Activated T-helper 1 cell treated with anti-CD3 and anti-CD28 coated beads, Interleukin-2, amount 50 U/mL, for 16 hours (primary cell): ENCODE measurements at places on chromosomes 4 and X.

GRCh38 chrX:8084006-8084405, 87.1 kb downstream of the VCX2 start:
- no peak for DNase-seq

- no peak for DNase-seq
Observed at GRCh38 chrX:110182865-110183264, 135.0 kb downstream of the AMMECR1 start.

- no peak for DNase-seq
Observed at GRCh38 chr4:52939325-52939724, 77.2 kb downstream of the RASL11B start.

DNA sequence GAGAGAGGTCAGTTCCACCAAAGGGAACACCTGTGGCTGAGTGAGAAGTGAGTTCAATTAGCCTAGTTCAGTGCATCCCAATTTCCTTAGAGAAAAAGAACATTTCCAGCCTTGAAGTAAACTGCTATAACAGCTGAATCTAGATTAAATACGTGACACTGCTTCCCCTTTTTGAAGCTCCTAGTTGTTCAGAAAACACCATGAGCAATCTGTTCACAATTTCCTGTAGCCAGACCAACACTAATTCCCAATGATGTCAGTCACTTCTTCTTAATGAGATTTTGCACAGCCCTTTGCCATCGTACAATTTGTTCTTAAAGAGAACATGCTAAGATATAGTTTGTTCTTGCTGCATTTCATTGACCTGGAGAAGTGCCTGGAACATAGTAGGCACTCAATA, 144.6 kb upstream of the EDNRA start:
- DNase-seq = no peak

GRCh38 chr4:152819026-152819645, 39.4 kb downstream of the ARFIP1 start:
- no peak for DNase-seq

GRCh38 chr4:125091-125771, 930 bp downstream of the ZNF718 start:
- no peak for DNase-seq

- no peak for DNase-seq
Observed at GRCh38 chrX:108186811-108187210, 95.2 kb downstream of the ATG4A start.

- no peak for DNase-seq
Observed at GRCh38 chr4:124868495-124868894, 156.0 kb upstream of the ANKRD50 start.

- no peak for DNase-seq
Observed at GRCh38 chrX:13212191-13212651, 107.6 kb downstream of the ATXN3L start.

DNA sequence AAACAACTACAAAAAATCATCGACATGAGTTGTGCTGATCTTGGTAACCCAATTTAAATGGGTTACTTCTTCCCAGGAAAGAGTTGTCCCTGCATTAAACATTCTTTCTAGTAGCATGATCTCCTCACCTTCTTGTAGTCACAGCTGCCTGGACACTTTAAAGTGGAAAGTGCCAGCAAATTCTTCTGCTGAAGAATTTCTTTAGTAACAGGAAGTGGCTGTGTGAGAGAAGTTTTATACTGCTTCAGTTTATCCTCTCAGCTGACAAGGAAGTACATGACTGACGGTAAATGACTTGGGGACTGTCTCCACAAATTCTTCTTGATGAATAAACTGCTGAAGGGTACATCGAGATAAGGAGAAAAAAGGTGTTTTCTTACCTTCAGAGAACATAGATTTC, 18.2 kb upstream of the TNIP3 start:
- no peak for DNase-seq

- DNase-seq = no peak
Observed at GRCh38 chr4:43374216-43374751, 481.8 kb downstream of the GRXCR1 start.

DNA sequence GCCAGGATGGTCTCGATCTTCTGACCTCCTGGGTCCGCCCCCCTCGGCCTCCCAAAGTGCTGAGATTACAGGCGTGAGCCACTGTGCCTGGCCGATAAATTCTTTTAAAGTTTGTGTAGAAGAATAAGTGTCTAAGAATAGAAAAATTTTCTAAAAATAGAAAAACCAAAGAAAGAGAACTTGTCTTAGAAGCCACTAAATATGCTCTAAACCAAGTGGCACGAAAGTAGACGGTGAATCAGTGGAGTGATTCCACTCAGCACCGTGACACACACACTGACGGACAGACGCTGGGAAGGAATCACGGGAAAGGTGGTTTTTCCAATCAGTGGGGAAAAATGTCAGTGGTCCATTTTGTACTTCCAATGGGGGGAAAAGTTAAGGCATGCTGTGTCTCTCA, 72.7 kb upstream of the PSAPL1 start:
- no peak for DNase-seq

DNA sequence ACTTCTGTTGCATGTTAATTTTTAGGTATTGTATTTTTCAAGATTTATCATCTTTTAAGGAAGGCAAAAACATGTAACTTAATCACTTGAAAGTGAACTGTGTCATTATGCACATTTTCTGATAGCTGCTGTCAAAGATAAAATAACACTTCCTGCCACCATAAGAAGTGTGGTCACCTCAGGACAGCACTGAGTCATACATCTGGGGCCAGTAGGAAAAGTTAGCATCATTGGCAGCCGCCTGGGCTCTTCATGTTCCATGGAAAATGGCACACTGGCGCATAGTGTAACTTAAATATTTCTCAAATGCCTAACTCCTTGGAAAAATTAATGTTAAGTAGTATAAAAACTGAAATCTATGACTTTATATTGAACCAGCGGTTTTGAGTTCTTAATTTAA, 24.2 kb downstream of the CNKSR2 start:
- no peak for DNase-seq

DNA sequence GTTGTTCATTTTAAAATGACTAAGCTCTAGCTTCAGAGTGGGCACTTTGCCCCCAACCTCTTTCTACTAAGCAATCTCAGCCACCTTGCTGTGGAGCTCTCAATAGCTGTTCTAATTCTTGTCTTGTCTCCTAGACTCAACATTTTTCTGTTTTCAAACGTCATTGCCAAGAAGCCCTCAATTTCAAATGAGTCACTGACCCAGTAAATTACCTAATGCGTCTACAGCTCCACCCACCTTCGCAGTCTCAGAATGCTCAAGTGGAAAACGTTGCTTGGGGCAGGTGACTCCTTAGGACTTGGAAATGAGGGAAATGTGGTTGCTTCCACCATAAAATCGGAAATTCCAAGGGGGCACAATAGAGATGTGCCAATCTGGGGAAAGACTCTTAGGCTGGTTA, 59.0 kb downstream of the ING2 start:
- DNase-seq = no peak

- no peak for DNase-seq
Observed at GRCh38 chr4:53908661-53909078, 155.7 kb downstream of the CHIC2 start.

GRCh38 chr4:185576314-185576961, 41.1 kb upstream of the PDLIM3 start:
- DNase-seq = no peak

DNA sequence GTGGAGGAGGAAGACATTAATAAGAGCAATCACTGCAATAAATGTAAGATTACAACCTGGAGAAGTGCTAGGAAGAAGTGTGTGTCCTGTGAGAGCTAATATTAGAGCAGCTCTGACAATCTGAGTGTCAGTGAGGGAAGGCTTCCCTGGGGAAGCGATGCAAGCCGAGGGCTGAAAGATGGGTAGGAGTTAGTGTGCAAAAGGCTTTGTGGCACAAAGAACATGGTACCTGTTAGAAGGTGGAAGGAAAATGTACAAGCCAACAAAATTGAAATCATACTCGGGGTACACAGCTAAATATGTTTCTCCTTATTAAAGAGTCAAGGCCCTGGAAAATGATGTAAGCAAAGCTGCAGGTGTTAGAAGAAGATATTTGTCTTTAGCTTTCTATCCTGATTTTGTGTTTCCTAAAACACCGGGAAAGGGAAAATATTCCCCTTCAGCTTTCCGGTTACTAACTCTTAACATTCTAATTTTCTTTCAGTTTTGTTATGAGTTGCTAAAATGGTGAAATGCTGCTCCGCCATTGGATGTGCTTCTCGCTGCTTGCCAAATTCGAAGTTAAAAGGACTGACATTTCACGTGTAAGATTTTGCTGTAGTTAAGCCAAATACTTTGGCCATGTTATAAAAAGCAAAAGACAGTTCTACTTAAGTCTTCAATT, 808 bp downstream of the THAP6 start:
- no peak for DNase-seq

GRCh38 chrX:7154041-7154597, 6.2 kb upstream of the PUDP start:
- DNase-seq = no peak

GRCh38 chr4:142356801-142357200, 489.3 kb downstream of the INPP4B start:
- DNase-seq = no peak

DNA sequence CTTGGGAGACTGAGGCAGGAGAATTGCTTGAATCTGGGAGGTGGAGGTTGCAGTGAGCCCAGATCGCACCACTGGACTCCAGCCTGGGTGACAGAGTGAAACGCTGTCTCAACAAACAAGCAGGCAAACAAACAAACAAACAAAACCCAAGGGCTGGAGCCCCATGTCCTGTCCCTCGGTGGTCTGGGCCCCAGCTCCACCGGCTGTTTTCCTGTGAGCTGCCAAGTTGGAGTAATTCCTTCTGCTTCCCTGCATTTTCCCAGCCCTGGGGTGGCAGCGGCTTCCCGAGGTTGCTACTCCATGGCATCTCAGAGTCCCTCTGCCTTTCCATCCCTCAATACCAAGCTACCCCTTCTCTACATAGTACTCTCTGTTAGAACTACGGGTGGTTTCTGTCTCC, 43.2 kb downstream of the RGS12 start:
- DNase-seq = no peak

GRCh38 chr4:145681518-145681917, 1.6 kb downstream of the C4orf51 start:
- DNase-seq = no peak

- no peak for DNase-seq
Observed at GRCh38 chr4:73777612-73778011, 37.2 kb downstream of the CXCL8 start.

DNA sequence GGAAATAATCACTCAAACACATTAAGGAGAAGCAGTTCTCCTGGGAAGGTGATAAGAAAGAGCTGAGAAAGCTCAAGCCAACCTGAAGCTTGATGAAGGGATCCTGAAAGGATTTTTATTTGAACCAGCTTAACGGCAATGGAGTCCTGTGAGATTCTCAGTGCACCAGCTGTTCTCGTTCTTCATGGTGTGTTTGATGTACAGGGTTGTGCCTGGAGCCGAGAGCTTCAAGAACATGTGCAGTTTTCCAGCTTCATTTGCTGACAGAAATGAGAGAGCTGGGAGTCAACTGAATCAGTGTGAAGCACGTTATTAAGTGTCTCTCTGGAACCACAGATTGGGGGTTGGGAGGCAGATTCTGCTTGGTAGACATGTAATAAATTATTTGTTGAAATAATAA, 115.7 kb downstream of the ANKRD50 start:
- no peak for DNase-seq

DNA sequence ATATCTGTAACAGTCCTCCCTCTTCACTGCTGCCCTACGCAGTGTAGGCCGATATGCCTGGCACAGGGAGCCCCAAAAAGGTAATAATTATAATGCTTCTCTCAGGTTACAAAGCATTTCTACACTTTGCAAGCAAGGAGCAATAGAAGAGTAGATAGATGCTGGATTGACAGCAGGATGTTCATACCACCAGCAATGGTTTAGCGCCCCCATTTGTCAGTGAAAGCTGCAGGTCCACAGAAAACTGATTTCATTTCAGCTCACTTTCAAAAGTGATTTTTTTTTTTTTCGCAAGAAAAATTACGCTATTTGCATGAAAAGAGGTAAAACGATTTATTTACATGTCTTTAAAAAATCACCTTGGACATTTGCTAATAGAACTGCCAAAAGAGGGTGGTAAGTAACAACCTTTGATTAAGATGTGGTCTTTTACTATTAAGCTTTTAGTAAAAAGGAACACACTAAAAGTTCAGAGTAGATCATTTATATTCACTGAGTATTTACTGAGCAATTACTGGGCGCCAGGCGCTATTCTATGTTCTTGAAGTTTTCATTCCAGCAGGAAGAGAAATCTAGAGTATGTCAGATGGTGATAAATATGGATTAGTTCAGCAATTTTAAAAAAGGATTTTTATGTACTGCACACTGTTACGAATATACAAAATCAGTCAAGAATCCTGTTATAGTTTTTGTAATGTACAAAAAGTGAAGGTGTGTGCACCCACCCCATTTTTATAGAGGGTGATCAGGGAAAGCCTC, 34.4 kb downstream of the HPF1 start:
- DNase-seq = no peak

DNA sequence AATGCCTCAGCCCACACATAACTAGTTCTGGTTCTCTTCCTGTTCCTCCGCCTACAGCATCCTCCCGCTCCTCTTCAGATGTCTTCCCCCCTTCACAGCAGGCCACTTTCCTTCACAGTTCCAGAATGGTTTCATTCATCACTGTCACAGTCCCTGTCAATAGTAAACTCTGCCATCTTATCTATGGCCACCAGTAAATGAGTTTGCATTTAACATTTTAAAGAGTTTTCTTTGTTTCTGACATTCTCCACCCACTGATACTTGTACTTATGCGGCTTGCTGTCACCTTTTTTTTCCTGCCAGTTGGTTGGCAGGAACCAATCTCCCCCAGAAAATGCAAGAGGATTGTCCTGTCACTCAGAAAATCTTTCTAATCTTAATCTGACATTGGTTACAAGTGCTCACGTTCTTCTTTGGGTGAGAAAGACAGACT, 114.1 kb downstream of the GLUD2 start:
- no peak for DNase-seq

DNA sequence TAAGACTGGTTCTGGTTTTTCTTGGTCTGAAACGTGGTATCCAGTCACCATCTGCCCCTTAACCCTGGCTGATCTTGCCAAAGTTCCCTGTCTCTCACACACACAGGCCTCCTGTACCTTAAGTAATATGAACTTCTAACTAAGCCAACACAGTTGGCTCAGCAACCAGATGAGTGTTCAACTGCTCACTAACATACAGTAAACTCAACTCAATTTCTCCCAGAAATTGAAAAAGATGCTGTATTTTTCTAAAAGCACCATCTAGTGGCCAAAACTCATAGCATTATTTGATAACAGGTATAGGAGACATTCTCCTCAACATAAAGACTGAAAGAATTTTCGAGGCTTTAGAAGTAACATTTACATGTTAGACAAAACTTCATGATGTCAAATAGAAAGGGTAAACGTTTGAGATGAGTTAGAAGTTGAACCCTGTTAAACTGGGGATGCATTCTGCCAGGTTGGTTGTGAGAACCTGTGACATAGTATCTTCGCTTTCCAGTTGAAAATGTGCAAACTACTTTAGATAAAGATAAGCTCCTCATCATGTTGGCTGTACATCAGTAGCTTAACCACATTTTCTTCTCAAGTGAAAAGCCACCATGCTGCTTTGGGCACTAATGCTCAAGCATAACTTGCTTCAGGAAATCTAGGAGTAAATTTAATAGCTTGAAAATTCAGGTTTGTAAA, 31.2 kb downstream of the CCNI start:
- no peak for DNase-seq
